CD4-positive, alpha-beta T cell treated with Interleukin-2 at 100 ng/mL for 4 hours (primary cell): ENCODE measurements at places on chromosomes 7 and 10.

DNA sequence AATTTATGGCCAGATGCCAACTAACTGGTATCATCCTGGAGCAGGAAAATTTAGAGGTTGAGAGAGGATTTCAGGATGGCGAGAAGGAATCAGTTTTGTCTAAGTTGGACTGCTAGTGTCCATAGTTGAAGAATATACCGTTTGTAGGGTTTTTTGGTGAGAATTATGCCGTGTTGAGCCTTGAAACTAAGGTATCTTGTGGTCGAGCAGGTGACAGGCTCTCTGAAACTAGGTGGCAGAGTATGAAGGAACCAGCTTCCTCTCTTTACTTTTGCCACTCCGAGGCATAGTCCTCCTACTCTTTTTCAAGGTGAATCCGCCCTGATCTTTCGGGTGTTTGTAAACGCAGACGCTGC, 9.7 kb downstream of the MDFIC start:
- DNase-seq, result peak; percentile 62

- no peak for DNase-seq
Observed at GRCh38 chr10:11529276-11529903, 82.1 kb downstream of the USP6NL start.

DNA sequence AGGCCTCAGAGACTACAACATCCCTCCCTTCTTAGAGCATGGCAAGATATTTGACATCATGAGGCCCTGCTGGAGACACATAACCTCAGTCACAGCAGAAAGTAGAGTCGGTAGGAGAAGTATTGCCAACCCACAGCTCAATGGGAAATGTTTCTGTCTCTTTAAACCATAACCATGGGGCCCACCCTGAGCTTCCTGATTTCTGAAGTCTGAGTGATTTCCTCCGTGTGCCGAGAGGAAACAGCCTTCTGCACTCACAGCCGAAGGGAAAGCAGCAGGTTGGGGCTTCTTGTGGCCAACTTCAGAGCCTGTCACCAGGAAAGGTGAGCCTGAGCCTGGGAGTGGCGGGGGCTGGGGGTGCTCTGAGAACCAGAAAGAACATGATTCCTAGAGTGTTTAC, at the start of gene GIMAP1:
Gene GIMAP1, plus strand, starts transcription at position 246 of the 400 bp plus-strand sequence. CDS start 2,435 bp downstream, outside the sequence.
- peak; percentile 85 for DNase-seq

GRCh38 chr10:1413256-1413655, 324.1 kb downstream of the ADARB2 start:
- no peak for DNase-seq

DNA sequence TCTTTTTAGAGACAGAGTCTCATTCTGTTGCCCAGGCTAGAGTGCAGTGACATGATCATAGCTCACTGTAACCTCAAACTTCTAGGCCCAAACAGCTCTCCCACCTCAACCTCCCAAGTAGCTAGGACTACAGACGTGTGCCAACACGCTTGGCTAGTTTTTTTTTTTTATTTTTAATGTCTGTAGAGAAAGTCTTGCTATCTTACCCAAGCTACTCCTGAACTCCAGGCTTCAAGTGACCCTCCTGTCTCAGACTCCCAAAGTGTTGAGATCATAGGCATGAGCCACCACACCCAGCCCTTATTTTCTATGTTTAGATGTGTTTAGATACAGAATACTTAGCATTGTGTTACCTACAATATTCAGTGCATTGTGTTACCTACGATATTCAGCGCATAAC, 46.4 kb downstream of the KMT2E start:
- no peak for DNase-seq

DNA sequence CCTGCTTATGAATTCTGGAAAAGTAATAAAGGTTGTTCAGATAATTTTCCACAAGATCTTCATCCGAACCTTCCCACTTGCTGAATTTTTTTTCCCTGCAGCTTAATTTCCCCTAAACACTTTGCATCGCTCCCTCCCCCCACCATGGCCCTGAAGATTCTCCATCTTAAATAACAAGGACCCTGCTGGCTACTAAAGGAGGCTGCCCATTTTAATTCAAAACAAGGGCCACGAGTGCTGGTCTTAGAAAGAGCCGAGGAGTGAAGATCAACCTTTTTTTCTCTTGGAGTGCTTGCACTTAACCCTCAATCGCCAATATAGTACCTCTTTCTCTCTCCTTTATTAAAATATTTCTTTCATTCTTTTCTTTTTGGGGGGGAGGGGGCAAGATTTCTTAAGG, 9.2 kb upstream of the SP8 start:
- no peak for DNase-seq

DNA sequence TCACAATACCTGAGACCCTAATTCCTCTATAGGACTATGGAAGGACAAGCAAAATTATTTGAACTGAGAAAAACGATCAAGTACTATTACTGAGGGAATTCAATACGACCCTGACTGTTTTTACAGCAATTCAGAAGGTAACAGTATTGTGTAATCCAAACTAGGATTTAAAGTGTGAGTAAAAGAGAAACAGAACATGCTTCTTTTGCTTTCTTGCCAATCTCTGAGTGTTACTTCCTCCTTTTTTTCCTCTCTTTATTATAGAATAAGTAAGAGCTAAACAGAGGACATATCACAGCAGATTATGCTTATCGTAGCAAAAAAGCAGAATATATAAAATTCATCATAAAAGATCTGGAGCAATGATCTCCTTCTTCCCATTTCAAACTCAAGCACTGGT, 292.1 kb downstream of the THSD7A start:
- DNase-seq, result no peak

DNA sequence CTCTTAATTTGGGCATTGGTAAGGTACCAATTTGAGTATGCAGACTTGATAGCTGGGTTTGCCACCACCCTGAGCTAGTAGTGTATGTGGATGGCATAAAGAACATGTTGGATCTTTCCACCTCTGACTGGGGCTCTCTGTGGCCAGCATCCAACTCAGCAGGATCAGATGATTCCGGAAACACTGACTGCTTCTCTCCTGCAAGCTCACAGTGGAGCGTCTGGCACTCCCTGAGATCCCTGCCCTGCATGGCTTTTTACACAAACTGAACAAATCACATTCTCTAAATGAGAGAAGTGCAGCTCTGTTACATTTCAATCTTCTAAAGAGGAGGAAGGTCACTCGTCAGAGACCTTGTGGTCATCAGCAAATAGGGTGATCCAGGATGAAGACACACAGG, 1057.5 kb downstream of the NRG3 start:
- no peak for DNase-seq

DNA sequence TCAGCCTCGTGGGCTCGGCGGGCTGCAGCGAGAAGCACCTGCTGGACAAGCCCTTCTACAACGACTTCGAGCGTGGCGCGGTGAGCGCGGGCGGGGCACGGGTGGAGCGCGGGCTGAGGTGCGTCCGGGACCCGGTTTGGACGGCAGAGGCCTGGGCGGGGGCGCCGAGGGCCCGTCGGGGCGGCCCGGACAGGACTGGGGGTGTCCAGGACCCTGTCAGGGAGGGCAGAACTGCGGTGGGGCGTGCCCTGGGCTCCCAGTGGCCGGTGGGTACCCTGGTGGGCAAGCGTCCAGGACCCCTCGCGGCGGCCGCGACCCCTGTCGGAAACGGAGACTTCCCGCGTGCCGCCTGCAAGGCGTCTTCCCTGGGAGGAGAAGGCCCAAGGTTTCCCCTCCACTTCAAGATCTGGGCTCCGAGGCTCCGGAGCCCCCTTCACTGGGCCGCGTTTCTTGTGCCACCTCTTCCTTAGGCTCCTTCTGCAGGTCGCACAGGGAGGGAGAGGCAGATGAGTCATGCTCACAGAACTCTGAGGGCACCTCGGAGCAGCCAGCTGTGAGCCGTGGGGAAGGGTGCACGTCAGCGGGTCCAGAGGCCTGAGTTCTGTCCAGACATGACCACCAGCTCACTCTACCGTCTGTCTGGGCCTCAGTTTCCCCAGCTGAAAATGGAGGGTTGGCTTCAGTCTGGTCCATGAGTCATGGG, 485 bp downstream of the ALOX5 start:
- DNase-seq, result peak; percentile 10

GRCh38 chr10:118213436-118213835, 128.7 kb downstream of the FAM204A start:
- no peak for DNase-seq

- DNase-seq, result no peak
Observed at GRCh38 chr7:135386776-135387175, 123.1 kb downstream of the CNOT4 start.

GRCh38 chr7:100583132-100584053, 2.5 kb downstream of the LRCH4 start:
- DNase-seq, result peak; percentile 59

- DNase-seq, result no peak
Observed at GRCh38 chr10:96708456-96708855, 11.9 kb downstream of the PIK3AP1 start.

DNA sequence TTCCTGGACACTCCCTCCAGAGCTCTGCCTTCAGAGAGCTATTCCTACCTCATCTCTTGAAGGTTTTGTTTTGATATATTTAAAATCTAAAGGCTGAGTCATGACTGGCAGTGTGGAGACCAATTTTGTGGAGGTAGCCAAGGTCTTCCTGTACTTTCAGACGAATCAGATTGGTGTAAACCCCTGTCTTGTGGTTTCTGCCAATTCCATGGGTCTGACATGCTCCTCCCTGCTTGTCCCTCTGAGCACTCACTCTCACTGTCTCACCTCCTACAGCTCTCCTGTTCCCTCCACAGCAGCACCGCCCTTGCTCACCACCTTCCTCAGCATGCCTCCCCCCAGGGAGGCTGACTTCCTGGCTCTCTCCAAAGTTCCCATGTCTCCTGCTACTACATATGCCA, 179.8 kb downstream of the NPSR1 start:
- no peak for DNase-seq

GRCh38 chr10:52752261-52752660, 20.3 kb downstream of the MBL2 start:
- no peak for DNase-seq

GRCh38 chr10:124694481-124695220, 49.5 kb downstream of the FAM53B start:
- DNase-seq, result peak; percentile 47

- DNase-seq, result no peak
Observed at GRCh38 chr7:158270106-158270775, 317.4 kb downstream of the PTPRN2 start.

- DNase-seq, result peak; percentile 40
Observed at GRCh38 chr7:65475734-65476319, 102.2 kb downstream of the ZNF92 start.

- no peak for DNase-seq
Observed at GRCh38 chr7:134584290-134584689, 35.4 kb downstream of the AKR1B15 start.

GRCh38 chr7:76358011-76358480, 745 bp downstream of the YWHAG start:
- peak; percentile 29 for DNase-seq

DNA sequence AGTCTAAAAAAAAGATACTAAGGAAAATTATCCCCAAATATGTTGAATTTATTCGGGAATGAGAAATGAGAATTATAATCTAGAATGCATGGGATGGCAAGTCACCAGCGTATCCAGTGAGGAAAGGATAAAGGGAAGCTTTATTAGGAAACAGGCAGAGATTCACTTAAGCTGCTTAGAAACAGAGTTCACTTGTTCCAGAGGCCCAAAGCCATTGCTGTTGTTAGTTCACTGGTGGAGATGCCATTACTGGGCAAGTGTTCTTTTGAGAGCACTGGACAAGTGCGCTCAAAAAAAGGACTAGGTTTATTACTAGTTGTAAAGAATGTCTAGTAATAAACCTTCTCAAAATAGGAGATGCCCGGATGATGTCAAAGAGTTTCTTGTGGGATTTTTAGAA, 51.2 kb downstream of the MICU1 start:
- DNase-seq, result no peak

DNA sequence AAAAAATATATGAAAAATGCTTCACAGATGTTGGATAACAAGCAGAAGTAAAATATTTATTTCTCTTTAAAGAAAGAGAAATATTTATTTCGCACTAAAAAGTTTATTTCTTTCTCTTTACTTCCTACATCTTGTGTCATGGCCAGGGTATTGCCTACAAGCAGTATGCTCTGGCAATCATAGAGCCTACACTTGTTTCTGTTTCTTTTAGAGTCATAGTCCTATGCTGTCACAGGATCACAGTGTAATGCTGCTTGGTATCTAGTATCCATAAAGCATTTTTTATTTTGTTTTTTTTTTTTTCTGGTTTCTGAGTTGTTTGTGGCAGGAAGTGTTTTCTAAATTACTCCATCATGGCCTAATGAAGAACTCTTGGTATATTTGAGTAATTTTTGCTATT, 116.0 kb downstream of the ATRNL1 start:
- DNase-seq, result no peak

GRCh38 chr7:94411188-94411466, 16.4 kb downstream of the COL1A2 start:
- DNase-seq, result no peak

DNA sequence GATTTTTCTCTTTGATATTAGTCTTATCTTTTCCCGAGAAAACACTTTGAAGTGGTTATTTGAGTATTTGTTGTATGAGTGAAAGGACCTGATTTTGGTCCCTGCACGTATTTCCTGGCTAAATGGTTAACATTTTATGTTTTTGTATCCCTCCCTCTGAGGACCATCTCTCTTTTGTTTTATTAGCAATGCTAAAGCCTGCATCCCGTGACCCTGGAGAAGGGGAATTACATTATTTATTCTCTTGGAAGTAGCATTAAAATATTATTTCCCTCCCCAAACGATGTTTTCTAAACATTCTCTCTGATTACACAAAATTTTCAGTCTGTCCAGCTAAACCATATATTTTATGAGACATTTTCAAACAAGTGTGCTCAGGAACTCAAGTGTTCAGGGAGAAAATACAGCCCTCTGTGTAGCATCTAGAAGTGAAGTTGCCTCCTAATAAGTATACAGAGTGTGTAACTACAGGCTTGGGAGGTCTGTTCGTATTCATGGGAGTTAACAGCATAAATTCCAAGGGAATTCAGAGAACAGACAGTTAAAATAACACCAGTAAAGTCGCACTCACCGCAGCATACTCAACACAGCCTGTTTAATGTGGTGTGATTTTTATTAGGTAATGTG, 163.8 kb upstream of the NPVF start:
- no peak for DNase-seq

DNA sequence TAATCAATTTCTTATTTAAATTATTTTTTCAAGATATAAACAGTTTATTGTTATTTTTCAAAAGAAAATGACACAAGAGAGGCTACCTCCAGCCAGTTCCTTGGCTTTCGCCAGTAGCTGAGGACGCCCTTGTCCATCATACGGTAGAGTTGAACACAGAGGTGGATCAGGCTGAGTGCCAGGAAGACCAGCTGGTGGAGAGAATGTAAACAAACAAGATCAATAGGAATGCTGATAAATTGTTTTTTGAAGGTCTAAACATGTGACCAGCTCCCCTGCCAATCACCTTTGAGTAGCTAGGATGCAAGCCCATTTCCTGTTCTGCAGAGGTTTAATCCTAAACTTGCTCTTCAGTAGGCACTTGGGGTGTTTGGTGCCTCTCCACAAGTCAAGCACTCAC, 138.9 kb downstream of the PKD1L1 start:
- DNase-seq, result no peak
